ENCODE measurements at places on chromosomes 1 and 21.
A peak's percentile ranks its signal among the peaks of the same experiment; 100 is the strongest.

DNA sequence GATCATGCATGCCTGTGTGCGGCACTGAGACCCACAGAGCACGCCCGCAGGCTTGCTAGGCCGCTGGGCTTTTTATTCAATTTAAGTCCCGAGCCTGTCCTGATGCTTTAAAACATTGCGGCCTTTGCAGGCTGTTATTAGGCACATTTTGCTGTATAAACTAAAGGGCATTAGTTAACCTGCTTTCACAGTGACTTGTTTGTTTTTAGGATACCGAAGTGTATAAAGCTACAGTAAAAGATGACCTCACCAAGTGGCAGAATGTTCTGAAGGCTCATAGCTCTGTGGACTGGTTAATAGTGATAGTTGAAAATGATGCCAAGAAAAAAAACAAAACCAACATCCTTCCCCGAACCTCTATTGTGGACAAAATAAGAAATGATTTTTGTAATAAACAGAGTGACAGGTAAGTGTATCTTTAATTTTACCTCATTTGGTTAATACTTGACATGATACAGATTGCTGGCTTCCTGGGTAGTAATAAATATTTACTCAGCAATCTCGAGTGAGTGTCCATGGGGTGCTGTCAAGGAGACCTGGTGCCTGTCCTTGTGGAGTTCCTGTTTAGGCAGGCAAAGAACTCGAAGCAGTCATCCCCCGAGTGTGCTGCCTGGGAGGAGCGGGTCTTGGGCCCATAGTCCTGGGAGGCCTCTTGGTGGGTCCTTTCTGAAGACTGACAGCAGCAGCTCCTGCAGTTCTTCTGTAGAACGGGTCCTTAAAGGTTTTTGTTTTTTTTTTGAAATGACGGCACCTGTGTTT lies 40.1 kb downstream of the TRAPPC10 start:
- DNase-seq = no peak

DNA sequence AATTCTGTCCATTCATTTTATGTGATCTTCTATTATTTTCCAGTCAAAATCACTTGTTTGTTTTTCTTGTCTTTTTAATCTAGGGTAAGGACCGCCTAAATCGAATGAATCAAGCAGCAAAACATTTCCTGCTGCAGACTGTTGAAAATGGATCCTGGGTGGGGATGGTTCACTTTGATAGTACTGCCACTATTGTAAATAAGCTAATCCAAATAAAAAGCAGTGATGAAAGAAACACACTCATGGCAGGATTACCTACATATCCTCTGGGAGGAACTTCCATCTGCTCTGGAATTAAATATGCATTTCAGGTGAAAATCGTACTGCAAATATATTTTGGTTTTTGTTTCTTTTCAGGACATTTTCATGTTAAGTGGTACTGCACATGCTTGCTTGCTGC lies 20.5 kb downstream of the CLCA4 start:
- no peak for DNase-seq

GRCh38 chr1:54490361-54491248 lies 57.4 kb upstream of the ACOT11 start:
- DNase-seq = no peak

DNA sequence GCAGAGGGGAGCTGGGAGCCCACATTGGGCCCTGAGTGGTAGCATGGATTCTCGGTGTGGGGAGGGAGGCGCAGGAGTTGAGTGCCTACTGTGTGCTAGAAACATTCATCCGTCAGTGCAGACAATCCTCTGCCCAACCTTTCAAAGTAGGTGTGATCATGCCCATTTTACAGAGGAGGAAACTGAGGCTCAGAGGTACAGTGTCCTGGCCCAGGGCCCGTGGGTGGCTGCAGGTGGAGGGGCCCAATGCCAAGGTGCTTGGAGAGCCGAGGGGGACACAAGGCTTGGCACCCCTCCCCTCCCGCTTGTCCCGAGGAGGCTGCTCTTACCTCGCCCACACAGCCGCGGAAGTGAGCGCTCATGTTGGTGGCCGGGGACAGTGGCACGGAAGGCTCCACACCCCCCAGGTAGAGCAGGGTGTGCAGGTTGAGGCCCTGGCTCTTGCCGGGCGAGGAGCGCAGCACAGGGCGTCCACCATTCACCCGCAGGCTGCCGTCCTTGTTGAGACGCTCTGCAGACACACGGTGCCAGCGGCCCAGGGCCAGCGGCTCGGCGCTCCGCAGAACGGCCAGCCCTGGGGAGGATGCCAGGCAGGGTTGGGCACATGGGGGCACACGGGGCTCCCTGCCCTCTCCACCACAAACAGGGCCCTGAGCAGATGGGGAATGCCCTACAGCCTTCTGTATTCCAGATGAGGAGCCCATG lies 16.6 kb downstream of the LDLRAD2 start:
- no peak for DNase-seq

GRCh38 chr21:42027822-42028765 lies 17.9 kb upstream of the ZBTB21 start:
- DNase-seq = no peak

- DNase-seq = peak; percentile 53
Measured at GRCh38 chr1:247331525-247332214, at the start of gene ZNF496. TSS of gene ZNF496 (minus strand) at chr1:247331867. CDS start at chr1:247329578, 2,289 bp downstream.

- no peak for DNase-seq
Measured at GRCh38 chr1:188599313-188599712, 1770.6 kb downstream of the PLA2G4A start.

- DNase-seq = no peak
Measured at GRCh38 chr1:112061056-112061455, 71.6 kb upstream of the KCND3 start.

- DNase-seq = no peak
Measured at GRCh38 chr1:980602-981395, 1.1 kb downstream of the PERM1 start.

- peak; percentile 63 for DNase-seq
Measured at GRCh38 chr1:234065794-234066447, 161.4 kb downstream of the SLC35F3 start.

- no peak for DNase-seq
Measured at GRCh38 chr21:14535702-14536101, 10.4 kb downstream of the SAMSN1 start.

GRCh38 chr1:228029281-228029680 lies 22.5 kb downstream of the WNT3A start:
- DNase-seq = no peak

- DNase-seq = no peak
Measured at GRCh38 chr1:5913876-5914275, 78.3 kb downstream of the NPHP4 start.
